Fibroblast of skin of back (primary cell): ENCODE measurements at places on chromosomes 1 and 21.
A peak's percentile ranks its signal among the peaks of the same experiment; 100 is the strongest.

DNA sequence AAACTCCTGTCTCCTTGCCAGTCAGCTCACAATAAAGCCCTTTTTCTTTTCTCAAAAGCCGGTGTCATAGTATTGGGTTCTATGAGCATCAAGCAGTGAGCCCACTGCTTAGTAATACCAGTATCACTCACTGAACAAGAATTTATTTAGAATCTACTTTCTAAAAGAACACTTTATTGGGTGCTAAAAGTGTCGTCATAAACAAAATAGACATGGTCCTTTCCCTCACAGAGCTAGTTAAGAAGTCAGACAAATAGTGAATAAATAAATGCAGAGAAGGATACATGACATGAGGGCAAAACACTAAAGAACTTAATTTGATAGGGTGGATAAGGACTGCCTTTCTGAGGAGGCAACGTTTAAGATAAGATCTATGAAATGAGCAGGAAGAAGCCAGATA lies 32.2 kb downstream of the EVI5 start:
- DNase-seq = peak; percentile 12

DNA sequence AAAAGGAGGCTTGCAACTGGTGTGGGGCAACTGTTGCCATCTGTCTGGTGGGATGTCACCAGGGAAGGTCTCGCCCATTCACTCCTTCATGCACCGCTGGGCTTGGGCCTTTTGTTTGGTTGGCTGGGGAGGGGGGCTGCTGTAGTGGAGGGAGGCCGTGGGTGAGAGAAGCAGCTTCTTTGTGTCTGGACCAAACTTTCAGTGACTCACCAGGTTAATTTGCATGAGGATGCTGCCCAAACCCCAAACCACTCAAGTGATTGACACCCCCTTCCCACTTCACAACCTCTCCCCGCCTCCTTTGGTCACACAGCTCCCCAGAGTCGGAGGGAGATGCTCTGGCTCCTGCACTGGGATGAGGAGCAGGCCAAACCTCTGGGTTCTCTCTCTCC lies 19.7 kb downstream of the BTG2 start:
- DNase-seq = no peak

DNA sequence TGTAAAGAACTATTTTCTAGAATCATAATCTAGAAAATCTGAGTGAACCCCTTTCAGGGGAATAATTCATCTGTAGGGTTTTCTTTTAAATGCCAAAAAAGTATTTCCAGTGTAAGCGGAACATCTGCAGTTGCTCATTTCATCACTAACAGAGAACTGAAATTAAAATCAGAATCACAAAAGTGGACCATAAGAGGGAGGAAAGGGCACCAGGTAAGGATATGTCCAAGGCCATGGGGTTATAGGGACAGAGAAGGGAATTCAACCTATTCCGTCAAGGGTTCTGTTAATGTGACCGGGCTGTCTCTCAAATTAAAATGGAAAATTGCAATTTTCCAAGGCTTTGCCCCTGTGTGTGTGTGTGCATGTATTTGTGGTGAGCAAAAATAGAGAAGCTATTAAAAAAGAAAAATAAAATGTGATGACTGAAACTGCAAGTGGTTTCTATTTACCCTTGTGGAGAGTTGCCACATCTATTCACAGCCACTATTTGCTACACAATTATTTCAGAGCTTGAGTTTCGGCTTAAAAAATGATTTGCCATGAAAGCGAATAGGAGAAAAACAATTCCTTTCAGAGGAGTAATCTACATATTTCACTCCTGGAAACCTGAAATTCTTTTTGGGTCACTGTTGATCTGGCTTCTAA lies 53.1 kb downstream of the APP start:
- DNase-seq = no peak

DNA sequence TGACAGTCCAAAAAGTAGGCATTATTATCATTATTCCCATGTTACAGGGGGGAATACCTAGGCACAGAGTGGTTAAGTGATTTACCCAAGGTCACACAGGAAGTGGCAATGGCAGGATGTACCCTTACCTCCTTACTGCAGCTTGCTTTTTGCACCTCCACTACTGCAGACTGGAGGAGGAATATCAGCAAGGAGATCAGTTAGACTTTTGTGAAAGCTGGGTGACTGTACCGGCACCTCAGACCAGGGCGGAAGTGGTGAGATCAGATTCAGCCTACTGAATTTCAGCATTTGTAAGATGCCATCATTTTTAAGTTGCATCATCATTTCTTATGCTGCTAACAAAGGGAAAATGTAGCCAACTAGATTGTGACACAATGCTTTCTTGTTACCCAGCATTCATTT lies 4.5 kb downstream of the ADARB1 start:
- no peak for DNase-seq

DNA sequence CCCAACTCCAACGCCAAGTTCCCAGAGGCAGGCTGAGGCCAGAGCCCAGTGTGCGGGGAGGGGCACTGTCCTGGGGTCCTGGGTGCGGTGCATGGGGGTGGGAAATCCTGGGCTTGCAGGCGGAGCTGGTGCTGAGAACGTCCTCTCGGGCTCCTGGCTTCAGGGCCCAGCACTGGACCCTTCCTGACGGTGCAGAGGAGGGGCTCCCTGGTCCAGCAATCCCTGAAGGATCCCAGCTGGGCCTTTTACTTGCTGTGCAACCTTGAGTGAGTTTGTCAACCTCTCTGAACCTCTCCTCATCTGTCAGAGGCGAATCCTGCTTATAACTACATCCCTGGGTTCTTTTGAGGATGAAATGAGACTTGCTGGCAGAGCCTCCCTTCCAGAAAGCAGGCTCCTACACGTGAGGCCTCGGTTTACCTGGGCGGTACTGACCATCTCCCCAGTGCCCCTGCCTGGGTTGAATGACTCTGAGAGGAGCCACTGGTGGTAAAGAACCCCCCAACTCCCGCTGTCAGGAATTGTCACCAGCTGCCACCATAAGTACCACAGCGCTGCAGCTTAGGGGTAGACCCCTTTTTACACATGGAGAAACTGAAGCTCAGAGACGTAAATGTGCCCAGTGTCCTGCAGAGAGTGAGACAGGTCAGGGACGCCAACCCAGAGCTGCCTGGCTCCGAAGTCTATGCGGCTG lies 77.3 kb downstream of the DHRS3 start:
- no peak for DNase-seq
